ENCODE measurements at places on chromosomes 13 and 19.

DNA sequence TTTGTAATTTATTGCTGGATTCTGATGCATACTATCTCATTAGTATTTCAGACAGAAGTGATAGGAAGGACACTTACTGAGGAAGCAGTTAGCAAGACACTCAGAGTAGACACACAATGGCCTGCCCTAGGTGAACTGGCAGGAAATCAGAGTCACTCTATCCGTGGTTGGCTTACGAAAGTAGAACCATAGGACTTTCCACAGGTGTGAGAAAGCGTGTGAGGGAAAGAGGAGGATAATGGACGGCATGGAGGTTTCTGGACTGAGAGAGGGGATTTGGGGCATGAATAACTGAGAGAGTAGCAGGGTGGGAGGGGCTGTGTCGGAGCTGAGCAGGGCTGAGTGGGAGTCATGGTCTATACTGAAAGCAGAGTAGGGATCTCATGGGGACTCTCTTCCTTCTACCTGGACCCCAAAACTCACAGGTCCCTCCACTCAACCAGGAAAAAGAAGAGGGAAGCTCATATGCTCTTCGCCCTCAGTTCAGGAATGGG is 18.7 kb upstream of the EID2 start:
- DNase-seq: no peak

DNA sequence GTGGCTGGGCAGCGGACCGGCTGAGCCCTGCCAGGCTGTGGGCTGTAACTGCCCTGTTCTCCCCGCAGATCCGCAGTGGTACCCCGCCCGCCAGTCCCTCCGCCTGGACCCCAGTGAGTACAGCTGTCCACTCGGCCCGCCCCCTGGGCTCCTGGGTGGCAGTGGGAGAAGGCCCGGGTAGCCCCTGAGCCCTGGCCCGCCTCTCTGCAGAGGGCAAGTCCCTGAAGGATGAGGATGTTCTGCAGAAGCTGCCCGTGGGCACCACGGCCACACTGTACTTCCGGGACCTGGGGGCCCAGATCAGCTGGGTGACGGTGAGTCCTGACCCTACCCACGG is 8.3 kb downstream of the NDUFB7 start:
- DNase-seq: no peak

GRCh38 chr19:55491546-55492360 is 3.5 kb downstream of the SSC5D start:
- no peak for DNase-seq

- no peak for DNase-seq
Measured at GRCh38 chr19:31330761-31331160, 18.5 kb downstream of the TSHZ3 start.

DNA sequence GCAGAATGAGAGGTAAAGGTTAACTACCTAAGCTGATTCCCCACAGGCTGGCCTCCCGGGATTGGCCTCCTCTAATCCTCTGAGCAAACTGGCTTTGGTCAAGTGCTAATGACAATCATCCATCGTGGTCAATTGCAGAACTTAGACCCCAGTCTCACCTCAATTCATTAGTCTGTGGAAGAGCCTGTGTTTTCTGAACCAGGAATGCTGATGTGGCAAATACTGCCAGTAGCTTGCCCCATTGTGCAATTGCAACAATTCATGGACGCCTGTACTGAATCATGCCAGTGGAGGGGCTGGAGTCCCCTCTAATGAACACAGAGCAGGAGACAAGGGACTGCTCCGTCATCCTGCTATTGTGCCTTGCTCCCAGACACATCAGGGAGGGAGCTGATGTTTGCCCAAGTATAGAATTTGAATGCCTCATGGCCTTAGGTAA is 1256.5 kb downstream of the EFNB2 start:
- no peak for DNase-seq

GRCh38 chr13:46495651-46496050 is 57.3 kb upstream of the LRCH1 start:
- DNase-seq: peak; percentile 71

- peak; percentile 44 for DNase-seq
Measured at GRCh38 chr19:13881251-13881691, 4.3 kb downstream of the NANOS3 start.

- peak; percentile 45 for DNase-seq
Measured at GRCh38 chr13:38582133-38582532, 104.7 kb upstream of the FREM2 start.

- peak; percentile 72 for DNase-seq
Measured at GRCh38 chr19:46958532-46958931, 61.1 kb upstream of the NPAS1 start.

DNA sequence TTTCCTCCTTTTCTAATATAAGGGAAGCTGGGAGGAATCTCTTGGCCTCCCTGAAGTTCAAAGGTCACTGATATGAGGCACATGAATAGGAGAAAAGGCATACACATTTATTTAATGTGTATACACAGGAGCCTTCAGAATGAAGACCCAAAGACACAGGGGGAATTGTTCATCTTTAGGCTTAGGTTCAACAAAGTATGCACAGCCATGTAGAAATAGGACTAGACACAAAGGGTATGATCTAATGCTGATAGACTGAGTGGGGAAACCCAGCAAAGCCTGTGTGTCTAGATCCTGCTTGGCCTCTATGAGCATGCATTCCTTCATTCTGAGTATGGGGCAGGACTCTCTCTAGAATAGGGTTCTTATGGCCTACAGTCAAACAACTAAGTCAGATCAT is 177.1 kb upstream of the RFC3 start:
- DNase-seq: peak; percentile 23

DNA sequence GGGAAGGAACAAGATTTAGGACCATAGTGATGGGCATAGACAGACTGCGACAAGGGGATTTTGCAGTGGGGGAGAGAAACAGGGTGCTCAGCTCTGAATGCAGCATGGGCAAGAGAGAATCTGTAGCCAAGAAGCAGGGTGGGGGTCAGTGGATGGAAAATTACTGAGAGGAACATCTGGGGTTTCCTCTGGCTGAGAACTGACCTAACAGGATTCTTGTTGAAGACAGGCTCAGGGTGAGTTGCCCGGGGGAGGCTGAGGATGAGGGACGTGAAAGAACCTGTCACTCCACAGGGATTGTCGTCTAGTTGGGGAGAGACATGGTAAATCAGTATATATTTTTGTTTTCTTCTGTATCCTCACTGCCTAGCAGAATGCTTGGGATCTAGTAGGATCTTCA is 118.7 kb upstream of the PEG3 start:
- DNase-seq: no peak

DNA sequence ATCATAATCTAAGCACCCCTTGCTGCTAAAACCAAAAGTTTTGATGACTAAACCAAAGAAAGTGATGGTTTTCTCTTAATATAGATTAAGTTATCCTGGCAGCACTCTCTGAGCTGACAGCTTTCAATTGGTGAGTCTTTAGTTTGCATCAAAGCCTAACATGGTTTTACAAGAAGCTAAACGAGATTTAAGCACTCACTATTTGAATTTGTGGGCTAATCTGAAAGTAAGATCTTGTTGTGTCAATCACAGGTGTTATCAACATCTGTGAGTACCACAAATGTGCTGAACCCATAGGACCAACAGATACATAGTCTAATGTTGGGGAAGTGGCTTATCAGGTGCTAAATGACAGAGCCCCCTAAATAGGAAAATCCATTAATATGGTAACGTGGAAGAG is 223.9 kb downstream of the LHFPL6 start:
- no peak for DNase-seq

GRCh38 chr19:39540333-39540673 is 342 bp upstream of the EID2 start:
- DNase-seq: no peak

DNA sequence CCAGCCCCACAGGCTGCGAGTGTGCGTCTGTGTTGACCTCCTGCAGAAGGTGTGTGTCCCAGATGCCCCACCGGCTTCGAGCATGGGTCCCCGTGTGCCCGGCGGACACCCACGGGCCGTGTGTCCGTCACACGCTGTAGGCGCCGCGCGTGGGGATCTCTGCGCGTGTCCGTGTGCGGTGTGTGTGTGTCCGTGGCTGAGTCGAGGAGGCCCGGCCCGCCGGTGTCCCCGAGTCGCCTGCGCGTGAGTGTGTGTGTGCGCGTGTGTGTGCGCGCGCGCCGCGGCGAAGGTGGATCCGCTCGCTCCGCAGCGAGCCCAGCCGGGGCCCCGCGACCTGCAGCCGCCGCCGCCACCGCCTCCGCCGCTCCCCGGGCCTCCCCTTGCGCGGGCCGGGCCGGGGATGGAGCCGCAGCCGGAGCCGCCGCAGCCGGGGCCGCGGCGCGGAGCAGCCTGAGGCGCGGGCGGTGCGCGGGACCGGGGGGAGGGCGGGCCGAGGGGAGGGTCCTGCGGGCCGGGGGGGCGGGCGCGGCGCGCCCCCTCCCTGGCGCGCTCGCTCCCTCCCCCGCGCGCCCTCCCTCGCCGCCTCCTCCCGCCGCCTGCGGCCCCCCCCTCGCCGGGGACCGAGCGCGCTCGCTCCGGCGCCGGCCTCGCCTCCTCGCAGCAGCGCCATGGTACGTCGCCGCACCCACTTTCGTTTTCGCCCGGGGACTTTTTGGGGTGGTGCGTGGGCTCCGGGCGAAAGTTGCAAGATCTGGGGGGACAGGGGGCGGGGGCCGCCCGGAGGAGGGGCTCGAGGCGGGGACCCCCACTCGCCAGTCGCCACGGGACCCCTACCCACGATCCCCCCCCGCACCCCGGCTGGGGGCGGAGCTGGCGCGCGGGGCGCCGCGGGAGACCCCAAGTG is 7.1 kb upstream of the NFIC start:
- peak; percentile 65 for DNase-seq

DNA sequence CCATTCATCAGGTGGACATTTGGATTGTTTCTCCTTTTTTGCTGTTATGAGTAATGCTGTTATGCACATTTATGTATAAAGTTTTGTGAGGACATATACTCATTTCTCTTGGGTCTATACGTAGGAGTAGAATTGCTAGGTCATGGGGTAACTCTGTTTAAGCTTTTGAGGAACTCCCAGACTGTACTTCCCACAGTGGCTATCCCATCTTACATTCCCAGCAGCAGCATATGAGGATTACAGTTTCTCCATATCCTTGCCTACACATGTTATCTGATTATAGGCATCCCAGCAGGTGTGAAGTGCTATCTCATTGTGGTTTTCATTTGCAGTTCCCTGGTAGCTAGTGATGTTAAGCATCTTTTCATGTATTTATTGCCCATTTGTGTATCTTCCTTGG is 5.9 kb downstream of the ZSCAN22 start:
- no peak for DNase-seq

GRCh38 chr19:39180749-39181148 is 16.0 kb upstream of the NCCRP1 start:
- no peak for DNase-seq

DNA sequence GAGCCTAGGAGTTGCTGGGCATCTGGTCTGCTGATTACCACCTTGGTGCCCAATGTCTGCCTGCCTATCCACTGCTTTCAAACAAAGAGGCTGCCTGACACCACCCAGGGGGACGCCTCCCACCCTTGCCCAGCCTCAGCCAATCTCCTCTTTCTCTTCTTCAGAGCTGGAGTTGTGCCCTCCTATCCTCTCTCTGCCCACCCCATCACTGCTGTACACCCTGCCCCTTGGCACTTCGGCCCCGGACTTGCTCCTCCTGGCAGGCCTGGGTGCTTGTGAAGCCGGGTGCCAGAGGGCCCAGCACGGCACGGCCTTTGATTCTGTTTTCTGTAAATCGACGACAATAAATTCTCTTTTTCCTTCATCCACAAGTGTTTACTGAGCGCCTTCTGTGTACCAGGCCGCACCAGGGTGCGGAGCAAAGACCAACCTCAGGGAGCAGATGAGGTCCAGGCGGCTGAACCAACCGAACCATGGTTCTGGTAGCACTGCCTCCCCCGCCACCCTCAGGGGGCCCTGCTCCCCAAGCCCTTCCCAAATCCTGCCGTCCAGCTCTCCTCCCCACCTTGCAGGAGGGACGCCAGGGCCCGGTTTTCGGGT is 5.0 kb downstream of the RNF225 start:
- no peak for DNase-seq

DNA sequence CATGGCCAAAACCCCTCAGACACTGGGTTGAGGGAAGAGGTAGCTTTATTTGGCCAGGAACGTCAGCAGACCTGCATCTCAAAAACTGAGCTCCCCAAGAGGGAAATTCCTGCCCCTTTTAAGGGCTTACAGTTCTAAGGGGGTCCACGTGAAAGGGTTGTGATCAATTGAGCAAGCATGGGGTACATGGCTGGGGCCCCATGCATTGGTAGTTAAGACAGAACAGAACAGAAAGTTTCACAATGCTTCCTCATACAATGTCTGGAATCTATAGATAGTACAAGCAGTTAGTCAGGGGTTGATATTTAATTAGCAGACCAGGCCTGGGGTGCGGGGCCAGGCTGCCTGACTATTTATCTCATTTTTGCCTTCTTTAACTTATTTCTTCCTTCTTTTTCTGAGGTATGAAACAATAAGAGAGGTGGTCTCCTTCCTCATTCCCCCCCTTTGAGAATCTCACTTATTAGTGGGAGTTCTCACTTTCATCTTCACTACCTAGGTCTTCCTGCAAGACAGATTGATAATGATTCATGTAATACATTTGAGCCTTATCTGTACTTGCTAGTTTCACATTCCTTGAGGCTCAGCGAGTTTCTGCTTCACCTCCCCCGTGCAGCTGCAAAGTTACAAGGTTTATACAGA is 84.8 kb downstream of the SLC25A15 start:
- DNase-seq: no peak

DNA sequence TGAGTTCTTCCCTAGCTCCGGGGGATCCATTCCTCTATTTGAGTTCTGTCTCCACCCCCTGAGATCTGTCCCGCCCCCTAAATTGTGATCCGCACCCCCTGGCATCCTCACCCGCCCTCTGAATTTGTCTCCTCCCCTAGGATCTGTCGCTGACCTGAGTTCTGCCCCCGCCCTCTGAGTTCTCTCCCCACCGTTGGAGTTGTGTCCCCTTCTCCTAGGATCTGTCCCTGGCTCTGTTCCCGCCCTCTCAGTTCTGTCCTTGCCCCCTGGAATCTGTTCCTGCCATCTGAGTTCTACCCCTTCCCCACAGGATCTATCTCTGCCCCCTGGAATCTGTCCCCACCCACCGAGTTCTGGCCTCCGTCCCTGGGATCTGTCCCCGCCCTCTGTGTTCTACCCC is 1.0 kb upstream of the SLC17A7 start:
- DNase-seq: no peak

- no peak for DNase-seq
Measured at GRCh38 chr19:14655726-14656125, 18.9 kb downstream of the ADGRE3 start.

- no peak for DNase-seq
Measured at GRCh38 chr19:51994048-51994644, 7.5 kb upstream of the ZNF350 start.

DNA sequence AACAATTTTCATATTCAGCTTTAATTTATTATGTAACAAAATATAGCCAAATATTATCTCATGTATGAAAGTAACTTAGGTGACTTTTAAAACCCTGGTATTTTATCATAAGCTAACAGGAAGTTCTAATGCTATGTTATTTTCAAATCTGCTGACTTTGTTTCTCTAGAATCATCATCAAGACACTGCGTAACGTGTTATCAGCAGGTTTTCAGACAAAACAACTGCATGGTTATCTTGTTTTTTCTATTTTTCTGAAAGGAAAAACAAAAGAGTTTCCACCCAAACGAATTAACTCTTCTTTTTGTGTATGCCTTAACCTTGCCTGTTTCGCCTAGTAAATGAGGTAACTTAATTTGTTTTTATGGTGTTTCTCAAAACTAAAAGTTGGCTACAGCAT is 156.3 kb downstream of the TBC1D4 start:
- DNase-seq: no peak
